Nasal cavity respiratory epithelium epithelial cell of viscerocranial mucosa (primary cell): ENCODE measurements at places on chromosomes 6 and 20. TPM values are rescaled to one million over a fixed set of nuclear protein-coding genes. Genes with fewer than 3 reads are reported as not detected.

ANKRD66 gene
- not detected in 2 replicates for total RNA-seq

HLA-DRB1 gene
- total RNA-seq, result 0.21 TPM in 1 of 2 replicates, not detected in the other

ANKEF1 gene
- 9.6 and 13.7 TPM in 2 replicates for total RNA-seq

NMBR gene
- total RNA-seq, result under 0.01 TPM in 1 of 2 replicates, not detected in the other

RRP36 gene
- total RNA-seq, result 85.1 and 91.3 TPM in 2 replicates

EYS gene
- total RNA-seq, result 0.43 TPM in 1 of 2 replicates, not detected in the other

SIRT5 gene
- total RNA-seq, result 13.7 and 17.5 TPM in 2 replicates

KHDC1L gene
- total RNA-seq, result not detected in 2 replicates

B3GAT2 gene
- total RNA-seq, result under 0.01 TPM in 1 of 2 replicates, not detected in the other

F13A1 gene
- total RNA-seq, result not detected in 2 replicates

GPX6 gene
- not detected in 2 replicates for total RNA-seq

TCF21 gene
- total RNA-seq, result not detected in 2 replicates

VPS16 gene
- total RNA-seq, result 22.9 and 25.3 TPM in 2 replicates

TRDN gene
- not detected in 2 replicates for total RNA-seq

GSTA2 gene
- not detected in 2 replicates for total RNA-seq

SRMS gene
- 0.14 and 0.34 TPM in 2 replicates for total RNA-seq

IER3 gene
- total RNA-seq, result 110 and 273 TPM in 2 replicates

TDRD6 gene
- total RNA-seq, result under 0.01 and 0.50 TPM in 2 replicates

UNC93A gene
- total RNA-seq, result not detected in 2 replicates

ZNF322 gene
- 12.0 and 24.4 TPM in 2 replicates for total RNA-seq

PPP1R3G gene
- 0.34 and 0.93 TPM in 2 replicates for total RNA-seq

WFDC10B gene
- not detected in 2 replicates for total RNA-seq

TTLL9 gene
- not detected in 2 replicates for total RNA-seq

RNF144B gene
- total RNA-seq, result 142 and 179 TPM in 2 replicates

ZFP64 gene
- 40.5 and 58.4 TPM in 2 replicates for total RNA-seq

BNIP5 gene
- total RNA-seq, result not detected in 2 replicates

CD164 gene
- total RNA-seq, result 140 and 219 TPM in 2 replicates

ERVFRD-1 gene
- not detected in 2 replicates for total RNA-seq

SPATS1 gene
- not detected in 2 replicates for total RNA-seq

PNPLA1 gene
- 0.36 and 0.68 TPM in 2 replicates for total RNA-seq

SLC22A7 gene
- total RNA-seq, result not detected in 2 replicates

ZNFX1 gene
- total RNA-seq, result 21.2 and 53.4 TPM in 2 replicates

BPIFB2 gene
- not detected in 2 replicates for total RNA-seq

MDFI gene
- 67.1 and 69.4 TPM in 2 replicates for total RNA-seq

PI3 gene
- 39.5 and 217 TPM in 2 replicates for total RNA-seq

PCSK2 gene
- not detected in 2 replicates for total RNA-seq

BANF2 gene
- not detected in 2 replicates for total RNA-seq
